ENCODE measurements at places on chromosomes 4 and X.

DNA sequence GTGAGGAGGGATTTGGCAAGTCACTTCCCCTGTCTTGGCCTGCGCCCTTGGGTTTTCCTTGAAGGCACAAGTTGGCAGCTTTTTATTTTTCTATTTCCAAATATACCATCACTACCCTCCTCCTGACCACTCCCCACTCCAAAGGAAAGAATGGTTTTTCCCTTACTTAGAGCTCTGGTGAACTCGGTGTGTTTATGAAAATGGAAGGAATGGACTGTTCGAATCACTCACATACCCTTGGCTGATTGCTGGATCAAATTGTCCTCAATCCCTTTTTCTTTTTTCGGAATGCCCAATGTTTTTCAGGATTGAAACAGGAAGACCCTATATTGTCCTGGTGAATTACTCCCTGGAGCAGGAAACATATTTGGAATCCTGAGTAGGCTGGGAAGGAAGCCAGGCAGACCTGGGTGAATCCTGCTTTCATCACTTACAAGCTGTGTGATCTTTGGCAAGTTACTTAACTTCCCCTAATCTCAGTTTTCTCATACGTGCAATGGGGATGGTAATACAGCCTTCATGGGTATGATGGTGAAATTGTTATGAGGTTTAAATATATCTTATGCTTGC is 70.7 kb downstream of the RTL5 start:
- DNase-seq, result no peak

DNA sequence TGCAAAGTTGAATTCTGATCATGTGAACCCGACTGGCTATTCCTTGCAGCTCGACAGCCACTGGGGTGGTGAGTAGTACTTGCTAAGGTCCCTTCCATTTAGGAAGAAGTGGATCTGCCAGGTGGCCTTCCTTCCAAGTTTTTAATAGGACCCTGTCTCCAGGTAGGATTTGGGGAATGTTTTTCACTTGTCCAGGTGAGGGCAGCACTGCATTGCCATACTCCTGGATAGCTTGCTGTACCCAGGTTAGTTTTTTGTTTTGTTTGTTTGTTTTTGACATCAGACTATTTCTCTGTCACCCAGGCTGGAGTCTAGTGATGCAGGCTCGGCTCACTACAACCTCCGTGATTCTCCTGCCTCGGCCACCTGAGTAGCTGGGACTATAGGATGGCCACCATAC is 29.8 kb downstream of the SAGE1 start:
- DNase-seq, result no peak

DNA sequence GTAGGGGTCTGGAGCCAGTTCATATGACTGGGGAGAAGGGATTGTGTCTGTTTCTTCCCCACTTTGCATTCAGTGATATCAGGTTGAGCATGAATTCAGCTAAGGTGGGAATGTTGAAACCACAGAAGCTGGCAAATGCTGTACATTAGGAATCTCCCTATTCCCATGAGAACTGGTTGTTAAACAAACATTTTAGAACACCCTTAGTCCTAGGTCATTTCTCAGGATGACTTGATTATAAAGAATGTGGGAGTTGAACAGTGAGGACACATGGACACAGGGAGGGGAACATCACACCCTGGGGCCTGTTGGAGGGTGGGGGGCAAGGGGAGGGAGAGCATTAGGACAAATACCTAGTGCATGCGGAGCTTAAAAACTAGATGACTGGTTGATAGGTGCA is 62.6 kb upstream of the LIMCH1 start:
- DNase-seq, result no peak

DNA sequence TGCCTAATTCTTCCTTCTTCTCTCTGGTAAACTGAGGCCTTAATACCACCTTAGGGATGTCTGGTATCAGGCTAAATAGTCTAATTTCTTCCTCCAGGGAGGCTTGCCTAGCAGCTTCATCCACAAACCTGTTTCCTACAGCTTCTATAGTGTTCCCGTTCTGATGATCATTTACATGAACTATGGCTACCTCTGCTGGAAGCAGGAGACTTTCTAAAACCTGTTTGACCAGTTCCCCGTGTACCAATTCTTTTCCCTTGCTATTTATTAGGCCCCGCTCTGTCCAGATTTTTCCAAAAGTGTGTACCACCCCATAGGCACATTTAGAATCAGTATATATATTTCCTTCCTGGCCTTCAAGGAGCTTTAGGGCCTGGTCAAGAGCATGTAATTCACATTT is 5.8 kb upstream of the USP38 start:
- no peak for DNase-seq

DNA sequence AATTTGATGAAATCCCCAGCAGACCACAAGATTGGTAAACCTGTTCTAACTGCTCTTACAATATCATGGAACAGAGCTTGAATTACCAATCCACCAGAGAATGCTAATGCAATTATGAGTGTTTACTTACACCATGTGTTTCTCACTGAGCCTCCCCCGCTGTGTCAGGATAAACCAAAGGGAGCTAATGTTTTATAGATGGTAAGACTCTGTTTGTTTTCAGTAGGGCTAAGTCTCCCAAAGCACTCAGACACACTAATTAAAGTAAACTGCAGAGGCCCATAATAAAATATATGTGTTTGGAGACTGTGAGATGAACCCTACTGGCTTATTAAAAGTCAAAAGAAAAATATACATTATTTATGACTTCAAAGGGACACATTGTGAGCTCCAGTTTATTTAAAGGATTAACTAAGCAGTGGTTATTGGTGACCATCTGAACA is 261.7 kb upstream of the FAM241A start:
- no peak for DNase-seq

- no peak for DNase-seq
Measured at GRCh38 chrX:9280831-9281230, 184.0 kb upstream of the TBL1X start.

GRCh38 chr4:76301775-76302162 is 4.8 kb upstream of the STBD1 start:
- no peak for DNase-seq

DNA sequence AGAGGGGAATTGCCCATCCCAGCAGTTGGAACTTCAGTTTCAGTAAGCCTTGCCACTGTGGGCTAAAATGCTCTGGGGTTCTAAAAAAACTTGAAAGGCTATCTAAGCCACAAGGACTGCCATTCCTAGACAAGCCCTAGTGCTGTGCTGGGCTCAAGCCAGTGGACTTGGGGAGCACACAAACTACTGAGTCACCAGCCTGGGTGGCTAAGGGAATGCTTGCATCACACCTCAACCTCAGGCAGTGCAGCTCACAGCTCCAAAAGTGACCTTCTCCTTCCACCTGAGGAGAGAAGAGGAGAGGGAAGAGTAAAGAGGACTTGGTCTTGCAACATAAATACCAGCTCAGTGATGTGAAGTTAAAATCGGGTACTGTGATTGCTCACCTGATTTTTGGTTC is 116.7 kb upstream of the GLRA2 start:
- DNase-seq, result no peak

- no peak for DNase-seq
Measured at GRCh38 chr4:30245140-30245539, 475.0 kb upstream of the PCDH7 start.

DNA sequence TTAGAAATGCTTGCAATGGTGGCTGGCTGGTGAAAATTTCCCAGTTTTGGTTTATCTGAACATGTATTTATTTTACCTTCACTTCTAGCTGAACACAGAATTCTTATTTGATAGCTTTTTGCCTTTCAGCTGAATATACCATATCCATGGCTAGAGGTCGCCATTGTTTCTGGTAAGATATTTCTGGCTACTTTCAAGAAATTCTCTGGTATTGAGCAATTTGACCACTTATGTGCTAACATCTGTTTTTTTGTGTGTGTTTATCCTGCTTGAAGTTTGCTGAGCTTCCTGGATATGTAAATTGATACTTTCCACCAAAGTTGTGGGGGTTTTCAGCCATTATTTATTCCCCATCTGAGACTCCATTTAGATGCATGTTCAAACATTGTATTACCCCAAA is 75.4 kb downstream of the FBXW7 start:
- DNase-seq, result no peak

- no peak for DNase-seq
Measured at GRCh38 chrX:67596839-67597790, 53.3 kb downstream of the AR start.

GRCh38 chr4:53228036-53228435 is 137.8 kb downstream of the SCFD2 start:
- no peak for DNase-seq

- no peak for DNase-seq
Measured at GRCh38 chr4:44319129-44319528, 129.5 kb downstream of the KCTD8 start.

DNA sequence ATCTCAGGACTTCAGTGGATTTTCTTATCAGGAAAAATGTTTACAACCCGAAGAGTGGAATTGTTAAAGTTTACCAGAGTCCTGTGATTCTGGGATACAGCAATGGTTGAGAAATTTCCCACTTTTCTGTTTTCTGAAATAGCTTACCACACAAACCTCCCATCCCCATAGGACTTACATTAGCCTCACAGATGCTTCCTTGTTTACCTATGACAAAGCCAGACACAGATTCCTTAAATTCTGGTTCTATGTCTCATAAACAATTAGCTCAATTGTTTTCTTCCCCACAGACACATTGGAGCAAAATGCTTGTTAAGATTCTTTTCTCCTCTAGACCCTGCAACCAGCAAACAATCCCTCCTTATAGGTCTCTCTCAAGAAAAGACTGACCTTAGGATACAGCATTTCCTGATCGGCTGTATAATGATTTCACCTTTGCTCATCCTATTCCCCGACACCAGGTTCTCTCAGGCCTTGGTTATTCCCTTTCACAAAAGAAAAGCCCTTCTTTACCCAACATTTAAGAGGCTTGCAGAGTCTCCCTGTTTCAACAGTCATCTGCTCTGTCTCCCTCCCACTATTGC is 886.2 kb downstream of the ARAP2 start:
- no peak for DNase-seq

GRCh38 chr4:24104158-24104565 is 214.3 kb upstream of the PPARGC1A start:
- no peak for DNase-seq

DNA sequence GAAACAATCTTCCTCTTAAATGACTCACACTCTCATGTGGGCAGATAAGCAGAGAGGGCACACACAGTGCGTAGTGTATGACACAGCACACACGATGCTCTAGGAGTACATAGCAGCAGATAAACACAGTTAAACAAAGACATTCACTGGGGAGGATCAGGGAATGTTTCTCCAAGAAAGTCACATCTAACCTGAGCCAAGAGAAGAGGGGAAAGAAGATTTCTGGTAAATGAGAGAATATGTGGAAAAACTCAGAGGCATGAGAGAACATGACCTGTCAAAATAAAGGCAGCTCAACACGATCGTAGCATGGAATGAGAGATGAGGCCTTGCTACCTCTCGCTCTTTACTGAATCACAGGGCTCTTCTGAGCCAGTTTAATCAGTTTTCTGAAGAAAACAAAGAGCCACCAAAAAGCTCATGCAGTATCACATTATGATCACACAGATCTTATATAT is 251.0 kb downstream of the ANK2 start:
- no peak for DNase-seq

DNA sequence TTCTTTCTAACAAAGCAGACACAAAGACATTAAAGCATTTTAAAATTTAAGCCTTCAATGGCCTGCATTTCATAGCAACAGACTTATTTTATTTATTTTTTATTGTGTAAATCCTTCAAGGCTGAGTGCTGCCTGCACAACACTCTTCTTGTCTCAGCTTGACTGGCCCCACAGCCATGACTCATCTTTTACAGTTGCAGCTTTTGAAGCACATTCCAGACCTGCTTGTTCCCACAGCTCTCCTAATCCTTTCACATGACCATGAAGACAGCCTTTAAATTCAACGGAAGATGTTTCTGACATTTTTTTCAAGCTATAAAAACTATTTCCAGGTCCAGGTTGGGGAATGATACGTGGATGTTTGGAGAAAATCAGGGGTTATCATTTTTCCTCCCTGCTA is 276.9 kb upstream of the TACR3 start:
- no peak for DNase-seq

DNA sequence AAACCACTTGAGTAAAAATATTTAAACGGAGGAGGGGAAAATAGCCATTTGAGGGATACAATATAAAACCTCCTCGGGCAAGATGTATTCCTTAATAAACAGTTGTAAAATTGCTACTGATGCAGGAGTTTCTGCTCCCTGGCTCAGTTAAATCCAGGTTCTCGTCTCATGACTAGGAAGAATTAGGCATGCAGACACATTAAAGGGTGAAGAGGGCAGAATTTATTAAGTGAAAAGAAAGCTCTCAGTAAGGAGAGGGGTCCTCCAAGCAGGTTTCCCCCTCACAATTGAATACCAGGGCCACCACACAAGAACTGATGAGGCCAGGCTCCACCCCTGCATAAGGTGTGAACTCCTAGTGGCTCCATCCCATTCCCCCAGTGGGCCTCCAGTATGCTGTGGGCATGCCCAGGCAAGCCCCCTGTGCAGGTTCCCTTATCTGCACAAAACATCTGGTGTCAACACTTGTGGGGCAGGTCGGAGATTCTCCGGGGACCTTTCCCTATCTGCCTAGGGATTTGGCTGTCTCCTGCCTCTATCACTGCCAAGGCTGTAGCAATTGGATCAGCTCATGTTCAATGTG is 80.4 kb downstream of the HS6ST2 start:
- DNase-seq, result no peak

- no peak for DNase-seq
Measured at GRCh38 chr4:111854494-111855087, 290.7 kb upstream of the FAM241A start.

DNA sequence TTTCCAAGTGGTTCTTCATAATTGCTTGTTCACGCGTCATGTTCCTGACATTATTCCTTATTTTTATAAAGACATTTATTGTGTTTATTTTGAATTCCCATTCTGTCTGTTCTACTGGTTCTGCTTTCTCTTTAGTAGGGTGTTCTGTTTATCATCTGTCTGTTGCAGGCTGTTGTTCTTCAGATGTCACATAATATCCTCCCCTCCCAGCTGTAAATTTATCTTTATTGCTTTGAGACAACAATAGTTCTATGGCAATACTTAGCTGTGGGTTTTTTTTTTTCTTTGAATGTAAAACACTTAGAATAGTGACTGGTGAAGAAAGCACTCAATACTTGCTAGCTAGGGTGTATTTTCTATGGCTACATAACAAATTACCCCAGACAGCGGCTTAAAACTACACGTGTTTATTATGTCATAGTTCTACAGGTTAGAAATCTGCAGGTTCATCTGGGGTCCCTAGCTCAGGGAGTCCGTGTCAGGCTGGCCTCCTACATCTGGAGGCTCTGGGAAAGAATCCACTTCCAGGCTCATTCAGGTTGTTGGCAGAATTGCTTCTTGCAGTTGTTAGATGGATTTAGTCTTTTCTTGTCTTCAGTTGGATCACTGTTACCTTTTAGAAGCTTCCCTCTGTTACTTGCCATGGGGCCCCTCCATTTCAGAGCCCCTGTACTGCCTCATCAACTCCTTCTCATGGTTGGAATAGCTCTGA is 63.4 kb upstream of the ENPEP start:
- no peak for DNase-seq

DNA sequence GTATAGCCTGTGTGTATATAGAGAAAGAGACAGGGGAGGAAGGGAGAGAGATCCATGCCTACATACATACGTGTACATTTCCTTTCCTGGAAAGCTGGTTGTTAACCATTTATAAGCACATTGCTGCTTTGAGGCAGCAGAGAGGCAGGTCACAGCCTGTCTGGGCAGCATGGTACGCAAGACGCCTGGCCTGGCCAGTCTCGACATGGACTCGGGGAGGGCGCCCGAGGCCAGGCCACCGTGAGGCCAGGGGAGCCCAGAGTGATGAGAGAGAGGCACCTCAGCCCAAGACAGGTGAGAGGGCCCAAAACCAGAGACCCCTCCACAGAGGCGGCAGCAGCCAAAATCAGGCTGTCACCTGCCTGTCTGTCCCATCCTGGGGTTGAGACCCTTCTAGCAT is 3.9 kb downstream of the TREX2 start:
- DNase-seq, result no peak

Measured in hematopoietic multipotent progenitor cell treated with erythropoietin and hydrocortisone succinate and interleukin-3 and kit ligand, for 17 days (in vitro differentiated cells).